Stimulated activated CD4-positive, alpha-beta T cell treated with anti-CD3 and anti-CD28 coated beads, TNF-alpha, amount 100 ng/mL, for 24 hours (primary cell): ENCODE measurements at places on chromosomes 1 and 21.

GRCh38 chr1:111249960-111250359 is 22.4 kb downstream of the CHI3L2 start:
- DNase-seq: no peak

DNA sequence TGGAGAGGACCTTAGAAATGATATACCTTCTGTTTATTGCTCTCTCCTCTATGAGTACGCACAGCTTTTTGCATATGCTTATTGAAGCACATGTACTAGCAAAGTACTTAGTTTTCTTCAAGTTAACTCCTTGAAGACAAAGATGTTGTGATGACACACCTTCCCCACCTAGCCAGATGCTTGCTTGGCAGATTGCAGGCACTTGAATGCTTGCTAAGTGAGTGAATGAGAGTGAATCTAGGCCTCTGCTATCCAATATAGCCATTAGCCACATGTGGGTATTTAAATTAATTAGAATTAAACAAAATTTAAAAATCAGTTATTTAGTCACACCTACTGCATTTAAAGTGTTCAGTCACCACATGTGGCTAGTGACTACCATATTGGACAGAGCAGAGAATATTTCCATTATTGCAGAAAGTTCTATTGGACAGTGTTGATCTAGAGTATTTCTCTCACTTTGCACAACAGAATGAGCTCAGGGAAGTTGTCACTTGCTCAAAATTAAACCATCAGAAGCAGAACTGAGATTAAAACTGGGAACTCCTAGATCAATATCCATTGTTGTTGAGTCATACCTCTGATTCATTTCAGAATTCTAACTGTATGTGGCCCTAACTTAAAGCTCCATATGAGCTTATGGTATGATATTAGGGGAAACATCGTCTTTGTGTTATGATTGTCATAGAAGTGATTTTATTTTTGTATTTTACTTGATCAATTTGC is 8.6 kb upstream of the EEIG2 start:
- no peak for DNase-seq

- no peak for DNase-seq
These were observed 249.0 kb downstream of the SETD4 start for GRCh38 chr21:35811191-35811806.

- DNase-seq: no peak
These were observed 58.5 kb upstream of the IVNS1ABP start for GRCh38 chr1:185375583-185375982.

GRCh38 chr1:183910845-183911244 is 105.9 kb downstream of the RGL1 start:
- no peak for DNase-seq

GRCh38 chr1:245598524-245599305 is 443.9 kb downstream of the KIF26B start:
- no peak for DNase-seq

DNA sequence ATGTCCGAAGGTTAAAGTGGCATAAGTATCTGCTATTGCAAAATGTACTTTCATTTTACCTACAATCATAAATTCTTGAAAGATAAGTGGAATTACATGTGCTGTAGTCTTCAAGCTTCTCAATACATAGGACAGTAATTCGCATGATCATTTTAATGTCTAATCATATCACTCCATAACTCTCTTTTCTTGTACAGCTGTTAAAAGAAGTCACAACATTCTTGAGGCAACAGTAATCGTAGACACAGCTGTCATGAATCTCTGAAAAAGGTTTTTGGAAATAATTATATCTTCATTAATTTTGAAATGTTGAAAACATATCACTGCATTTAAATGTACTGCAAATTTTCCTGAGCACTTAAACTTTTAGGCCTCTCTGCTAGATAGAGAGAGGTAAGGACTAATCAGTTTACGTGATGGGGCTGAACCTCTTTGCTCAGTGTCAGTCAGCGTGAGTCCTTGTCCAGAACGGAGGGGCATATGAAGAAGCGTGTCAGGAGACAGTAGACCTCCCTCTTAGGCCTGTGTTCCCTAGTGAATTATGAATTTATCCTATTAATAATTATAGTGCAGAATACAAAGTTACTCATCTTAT is 133.4 kb downstream of the NEK7 start:
- DNase-seq: no peak

DNA sequence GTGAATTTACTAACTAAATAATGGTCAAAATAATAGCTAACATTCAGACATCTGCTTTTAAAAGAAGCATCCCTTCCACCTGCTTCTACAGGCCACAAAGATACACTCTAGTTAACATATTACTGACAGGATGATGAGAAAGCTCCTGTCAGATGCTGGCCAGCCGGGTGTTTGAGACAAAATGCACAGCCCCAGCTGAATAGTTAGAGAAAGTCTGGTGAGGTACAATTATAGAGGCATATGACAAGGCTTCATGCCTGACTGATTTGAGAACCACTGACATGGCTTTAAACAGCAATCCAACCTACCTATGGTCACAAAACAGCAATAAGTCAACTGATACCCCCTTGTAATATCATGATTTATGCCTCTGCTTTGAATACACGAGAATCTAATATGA is 137.0 kb downstream of the DENND1B start:
- no peak for DNase-seq

GRCh38 chr1:2050793-2051682 is 827 bp downstream of the PRKCZ start:
- no peak for DNase-seq

- DNase-seq: no peak
These were observed 19.7 kb upstream of the TLCD4 start for GRCh38 chr1:95097426-95097825.

DNA sequence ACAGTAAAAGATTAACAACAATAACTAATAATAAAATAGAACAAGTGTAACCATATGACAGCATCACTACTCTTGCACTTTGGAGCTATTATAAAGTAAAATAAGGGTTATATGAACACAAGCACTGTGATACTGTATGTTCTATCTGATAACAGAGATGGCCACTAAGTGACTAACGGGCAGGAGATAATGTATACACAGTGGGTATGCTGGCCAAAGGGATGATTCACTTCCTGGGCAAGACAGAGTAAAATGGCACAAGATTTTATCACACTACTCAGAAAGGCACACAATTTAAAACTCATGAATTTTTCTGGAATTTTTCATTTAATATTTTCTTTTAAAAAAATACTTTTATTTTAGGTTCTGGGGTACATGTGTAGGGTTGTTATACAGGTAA is 12.3 kb downstream of the SLC9C2 start:
- DNase-seq: no peak

- DNase-seq: no peak
These were observed 582.4 kb downstream of the LTN1 start for GRCh38 chr21:28410256-28410655.

DNA sequence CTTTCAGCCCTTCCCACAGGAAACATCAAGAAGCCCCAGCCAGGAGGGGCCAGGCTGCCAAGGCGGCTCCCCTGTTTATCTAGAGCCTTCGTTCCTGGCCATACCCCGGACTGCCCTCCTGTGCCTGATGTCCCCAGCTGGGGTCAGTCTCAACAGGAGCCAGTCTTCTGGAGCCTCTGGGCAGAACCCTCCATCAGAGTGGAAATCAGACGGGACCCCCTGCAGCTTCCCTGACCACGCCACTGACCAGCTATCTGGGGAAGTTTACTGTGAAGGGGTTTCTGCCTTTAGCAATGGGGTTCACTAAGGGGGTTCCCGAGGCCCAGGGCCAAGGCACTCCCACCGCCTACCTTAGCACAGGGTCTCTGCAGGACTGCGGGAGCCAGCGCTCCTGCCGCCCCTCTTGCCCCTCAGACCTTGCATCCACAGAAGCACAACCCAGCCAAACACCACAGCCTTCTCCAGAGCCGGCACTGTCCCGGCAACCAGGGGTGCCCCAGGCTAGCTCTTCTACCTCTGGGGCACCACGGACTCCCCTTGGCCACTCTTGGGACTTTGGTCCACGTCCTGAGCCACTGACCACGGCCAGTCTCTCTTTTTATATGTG is 3.5 kb upstream of the MTFR1L start:
- DNase-seq: no peak

- no peak for DNase-seq
These were observed 59.6 kb downstream of the CAMK2N1 start for GRCh38 chr1:20426371-20426770.

DNA sequence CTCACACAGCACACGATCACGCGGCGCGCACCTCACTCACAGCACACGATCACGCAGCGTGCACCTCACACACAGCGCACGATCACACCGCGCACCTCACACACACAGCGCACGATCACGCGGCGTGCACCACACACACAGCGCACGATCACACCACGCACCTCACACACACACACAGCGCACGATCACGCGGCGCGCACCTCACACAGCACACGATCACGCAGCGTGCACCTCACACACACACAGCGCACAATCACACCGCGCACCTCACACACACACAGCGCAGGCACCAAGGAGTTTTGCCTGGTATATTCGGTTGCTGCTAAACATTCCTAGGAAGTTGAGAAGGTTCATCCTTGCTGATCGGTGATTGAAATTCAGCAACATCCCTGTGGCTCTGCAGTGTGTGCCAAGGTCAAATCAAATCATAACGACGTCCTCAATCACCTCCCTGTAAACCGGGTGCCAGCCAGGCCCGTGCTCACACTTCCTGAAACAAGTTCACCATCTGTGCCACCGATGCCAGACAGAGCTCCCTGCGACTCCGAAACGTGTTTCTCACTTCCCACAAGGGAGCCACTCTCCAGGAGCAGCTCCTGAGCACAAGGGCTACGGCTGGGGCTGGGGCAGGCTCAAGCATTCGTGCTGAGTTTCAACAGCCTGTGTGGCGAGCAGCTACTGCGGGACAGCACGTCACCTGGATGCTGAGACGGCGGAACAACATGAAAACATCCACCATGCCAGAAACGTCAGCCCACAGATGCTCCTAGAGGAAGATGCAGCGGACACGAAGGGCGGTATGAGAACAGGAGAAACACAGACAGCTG is 30.2 kb downstream of the WDR4 start:
- no peak for DNase-seq

DNA sequence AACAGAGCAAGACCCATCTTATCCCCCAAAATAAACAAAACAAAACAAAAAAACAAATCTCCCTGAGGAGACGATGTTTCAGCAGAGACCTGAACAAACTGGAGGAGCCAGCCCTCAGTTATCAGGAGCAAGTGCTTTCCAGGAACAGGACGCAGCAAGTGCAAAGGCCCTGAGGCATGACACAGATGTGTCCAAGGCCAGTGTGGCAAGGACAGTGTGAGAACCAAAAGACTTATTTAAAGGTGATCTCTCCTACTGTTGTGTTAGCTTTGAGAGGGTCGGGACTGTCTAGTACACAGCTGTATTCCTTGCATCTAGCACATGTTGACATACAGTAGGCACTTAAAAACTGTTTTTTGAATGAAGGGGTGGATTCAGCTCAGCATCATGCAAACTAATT is 48.0 kb downstream of the FOXD2 start:
- DNase-seq: no peak

DNA sequence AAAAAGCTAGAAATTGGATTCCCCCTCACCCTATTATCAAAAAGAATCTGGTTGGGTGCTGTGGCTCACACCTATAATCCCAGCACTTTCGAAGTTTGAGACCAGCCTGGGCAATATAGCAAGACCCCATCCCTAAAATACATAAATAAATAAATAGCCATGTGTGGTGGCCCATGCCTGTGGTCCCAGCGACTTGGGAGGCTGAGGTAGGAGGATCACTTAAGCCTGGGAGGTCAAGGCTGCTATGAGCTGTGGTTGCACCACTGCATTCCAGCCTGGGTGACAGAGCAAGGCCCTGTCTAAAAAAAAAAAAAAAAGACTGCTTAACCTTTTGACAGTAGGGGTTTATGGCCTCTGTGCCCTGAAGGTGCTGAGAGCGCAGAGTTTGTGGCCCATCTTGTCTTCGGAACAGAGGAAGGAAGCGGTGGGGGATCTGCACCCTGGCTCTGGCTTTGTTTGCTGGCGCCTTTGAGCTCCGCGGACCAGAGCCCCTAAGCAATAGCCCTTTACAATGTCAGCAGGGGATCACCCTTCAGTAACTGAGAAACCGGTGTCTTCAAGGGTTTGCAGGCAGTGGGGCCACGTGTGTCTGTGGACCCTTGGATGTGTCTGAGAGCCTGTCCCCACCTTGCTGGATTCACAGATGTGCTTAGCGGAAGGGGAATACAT is 22.1 kb downstream of the SLC2A7 start:
- no peak for DNase-seq

GRCh38 chr1:28229996-28230395 is 2.8 kb downstream of the DNAJC8 start:
- DNase-seq: no peak

DNA sequence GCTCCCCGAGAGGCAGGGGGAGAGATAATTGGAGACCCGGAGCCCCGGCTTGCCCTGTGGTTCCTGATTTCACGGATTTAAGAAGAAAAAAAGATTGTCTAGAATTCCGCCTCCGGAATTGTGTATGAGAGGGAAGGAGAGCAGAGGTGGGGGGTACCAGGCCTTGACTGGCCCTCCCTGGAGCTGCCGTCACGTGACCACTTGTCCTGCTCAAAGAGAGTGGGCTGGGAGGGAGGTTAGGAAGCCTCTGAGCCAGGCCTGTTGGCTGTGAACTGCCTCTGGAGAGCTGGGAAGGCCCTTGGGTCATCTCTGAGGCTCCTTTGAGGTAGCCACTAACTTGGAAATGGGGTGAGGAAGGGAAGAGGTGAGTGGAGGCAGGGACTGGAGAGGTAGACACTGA is 106.5 kb downstream of the GRIK3 start:
- DNase-seq: no peak

DNA sequence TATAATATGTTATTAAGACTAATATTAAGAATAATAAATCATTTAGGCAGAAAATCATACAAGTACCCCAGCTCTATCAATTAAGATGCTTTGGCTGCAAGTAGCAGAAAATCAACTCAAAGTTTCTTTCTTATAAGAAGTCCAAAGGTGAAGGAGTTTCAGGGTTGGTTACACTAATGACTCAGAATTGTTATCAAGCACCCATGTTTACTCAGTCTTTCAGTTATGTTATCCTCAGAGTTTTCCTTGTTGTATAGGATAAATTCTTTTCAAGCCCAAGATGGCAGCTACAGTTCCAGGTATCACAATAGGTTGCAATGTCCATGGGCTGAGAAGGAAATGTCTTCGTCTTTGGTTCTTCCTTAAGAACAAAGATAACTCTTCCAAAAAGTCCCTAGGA is 163.6 kb downstream of the TNFSF18 start:
- DNase-seq: no peak

DNA sequence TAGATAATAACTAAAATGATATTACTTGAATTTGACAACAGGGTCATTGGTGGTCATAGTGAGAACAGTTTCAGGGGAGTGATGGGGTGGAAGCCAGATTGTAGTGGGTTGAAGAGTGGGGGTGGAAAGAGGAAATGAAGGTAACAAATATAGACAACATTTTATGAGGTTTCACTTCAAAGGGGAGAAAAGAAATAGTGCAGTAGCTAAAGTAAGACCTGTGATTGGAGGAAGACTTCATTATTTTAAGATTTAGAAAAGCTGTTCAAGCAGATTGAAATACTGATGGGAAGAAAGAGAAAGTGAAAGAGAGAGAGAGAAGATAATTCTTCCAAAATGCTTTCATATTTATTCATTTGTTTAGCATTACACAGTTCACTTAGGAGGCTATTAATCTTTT is 52.0 kb upstream of the KCNA3 start:
- no peak for DNase-seq

GRCh38 chr21:15050568-15051377 is 14.0 kb downstream of the NRIP1 start:
- no peak for DNase-seq

GRCh38 chr1:237580726-237581125 is 310.0 kb downstream of the ZP4 start:
- DNase-seq: no peak
